H7 (cell line): ENCODE measurements at places on chromosomes 4 and X.

- no peak for DNase-seq
Observed at GRCh38 chrX:48848847-48849246, 13.4 kb upstream of the PCSK1N start.

GRCh38 chrX:57289089-57289488, 2.6 kb downstream of the FAAH2 start:
- no peak for DNase-seq

- no peak for DNase-seq
Observed at GRCh38 chr4:125517831-125518230, 203.1 kb downstream of the FAT4 start.

GRCh38 chrX:143632625-143633410, 3.1 kb downstream of the SLITRK4 start:
- DNase-seq = no peak

DNA sequence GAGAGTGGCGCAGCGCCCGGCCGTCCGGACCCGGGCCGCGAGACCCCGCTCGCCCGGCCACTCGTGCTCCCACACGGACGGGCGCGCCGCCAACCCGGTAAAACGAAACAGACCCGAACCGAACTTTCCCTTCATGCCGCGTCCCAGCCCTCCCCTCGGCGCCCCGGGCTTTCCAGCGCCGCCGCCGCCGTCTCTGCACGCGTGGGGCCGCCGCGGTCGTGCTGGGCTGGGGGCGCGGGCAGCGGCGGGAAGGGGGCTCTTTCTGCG, 222 bp downstream of the SMAD1 start:
- no peak for DNase-seq

- DNase-seq = no peak
Observed at GRCh38 chr4:69832326-69833030, 27.5 kb downstream of the SULT1E1 start.

DNA sequence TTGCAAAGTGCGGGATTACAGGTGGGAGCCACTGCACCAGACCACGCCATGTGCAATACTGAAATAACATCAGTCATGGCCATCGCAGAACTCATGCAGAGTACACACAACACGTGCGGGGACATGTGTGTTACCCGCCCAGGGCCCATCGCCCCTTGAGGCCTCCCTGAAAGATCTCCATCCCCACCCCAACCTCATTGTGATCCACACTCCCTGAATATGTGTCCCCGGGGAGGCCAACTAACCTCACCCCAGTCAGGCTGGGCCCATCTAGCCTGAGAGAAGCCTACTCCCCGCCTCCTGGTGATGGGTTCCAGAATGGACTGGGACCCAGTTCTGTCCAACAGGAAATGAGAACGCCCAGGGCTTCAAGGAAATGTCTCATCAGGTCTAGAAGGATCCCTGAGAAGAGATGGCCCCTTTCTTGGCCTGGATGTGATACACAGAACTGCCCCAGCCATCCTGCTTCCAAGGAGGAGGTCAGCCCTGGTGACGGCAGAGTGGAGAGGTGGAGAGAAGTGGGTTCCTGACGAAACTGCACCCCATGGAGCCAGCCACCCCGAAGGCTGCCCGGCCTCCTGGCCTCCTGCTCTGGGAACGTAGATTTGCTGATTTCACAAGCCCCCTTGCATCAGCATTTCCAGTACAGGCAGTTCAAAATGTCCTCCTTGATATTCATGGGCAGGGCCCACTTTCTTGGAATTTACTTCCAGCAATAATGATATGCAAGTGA, 22.5 kb upstream of the CLDN24 start:
- no peak for DNase-seq

- DNase-seq = no peak
Observed at GRCh38 chr4:54625391-54625790, 32.4 kb upstream of the KIT start.

DNA sequence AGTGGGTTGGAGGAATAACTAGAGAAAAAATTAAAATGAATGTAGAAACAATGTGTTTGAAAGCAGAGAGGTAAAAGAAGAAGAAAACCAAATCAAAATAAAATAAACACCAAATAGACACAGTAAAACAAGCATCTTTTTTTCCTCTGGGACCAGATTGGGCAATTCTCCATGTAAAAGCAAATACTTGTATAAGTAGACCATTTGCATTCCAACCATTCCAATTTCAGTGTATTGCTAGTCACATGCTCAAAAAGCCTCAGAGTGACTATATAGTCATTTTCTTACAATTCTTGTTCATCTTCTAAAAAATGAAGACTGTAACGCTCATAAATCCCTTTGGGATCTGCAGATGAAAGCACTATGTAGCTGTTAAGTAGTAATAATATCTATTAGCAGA, 969.5 kb downstream of the PCDH18 start:
- no peak for DNase-seq

GRCh38 chr4:112327965-112328733, 31.0 kb downstream of the ALPK1 start:
- DNase-seq = peak; percentile 30

DNA sequence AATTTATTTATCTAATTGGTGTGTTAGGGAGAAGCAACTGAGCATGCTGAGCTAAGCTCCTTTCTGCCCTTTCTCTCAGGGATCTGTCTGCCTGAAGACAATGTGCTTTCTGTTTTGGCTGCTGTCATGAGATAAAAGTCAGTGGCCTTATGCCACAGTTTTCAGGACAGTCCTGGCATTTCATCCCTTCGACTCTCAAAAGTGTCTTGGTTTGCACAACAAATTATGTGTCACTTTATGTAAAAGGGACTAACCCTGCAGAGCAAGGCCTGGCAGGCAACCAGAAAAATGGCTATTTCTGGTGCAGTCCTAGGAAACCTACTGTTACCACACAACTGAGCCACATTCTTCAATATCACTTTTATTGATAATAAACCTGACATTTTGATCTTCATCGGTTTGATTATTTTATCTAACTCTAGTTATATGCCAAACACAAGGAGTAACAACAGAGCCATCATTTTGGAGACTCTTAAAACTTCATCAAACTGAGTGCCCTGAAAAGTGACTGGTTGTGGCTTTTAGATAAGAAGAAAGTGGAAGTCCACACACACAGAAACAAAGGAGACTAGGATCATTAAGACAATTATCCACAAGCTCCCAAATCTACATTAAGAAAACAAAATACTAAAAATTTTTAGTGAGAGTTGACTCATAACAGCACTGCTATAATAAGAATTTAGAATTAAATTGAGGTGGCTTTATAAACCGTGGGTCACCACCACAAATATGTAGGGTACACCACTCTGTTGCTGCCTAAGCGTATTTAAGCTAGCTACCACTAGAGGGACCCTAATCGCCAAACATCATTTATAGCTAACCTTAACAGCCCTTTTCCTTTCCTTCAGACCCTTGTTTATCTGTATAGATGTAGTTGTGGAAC, 95.9 kb upstream of the PTPN13 start:
- peak; percentile 51 for DNase-seq

DNA sequence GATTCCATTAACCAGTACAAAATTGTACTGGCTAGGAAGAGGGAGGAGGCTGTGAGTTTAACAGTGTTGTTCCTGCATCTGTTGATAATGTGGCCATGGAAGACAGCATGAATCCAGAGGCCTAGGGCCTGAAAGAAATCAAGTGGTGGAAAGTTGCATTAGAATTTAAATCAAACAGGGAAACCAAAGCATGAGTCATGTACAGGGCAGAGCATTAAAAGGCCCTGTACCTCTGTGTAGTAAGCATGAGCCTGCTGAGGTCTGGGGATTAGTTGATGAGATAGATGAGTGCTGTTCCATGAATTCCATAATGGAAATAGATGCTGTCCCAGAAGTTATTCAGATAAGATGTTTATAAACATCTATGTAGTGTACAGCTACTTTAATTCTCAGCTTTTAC, 58.3 kb downstream of the MID1IP1 start:
- no peak for DNase-seq

DNA sequence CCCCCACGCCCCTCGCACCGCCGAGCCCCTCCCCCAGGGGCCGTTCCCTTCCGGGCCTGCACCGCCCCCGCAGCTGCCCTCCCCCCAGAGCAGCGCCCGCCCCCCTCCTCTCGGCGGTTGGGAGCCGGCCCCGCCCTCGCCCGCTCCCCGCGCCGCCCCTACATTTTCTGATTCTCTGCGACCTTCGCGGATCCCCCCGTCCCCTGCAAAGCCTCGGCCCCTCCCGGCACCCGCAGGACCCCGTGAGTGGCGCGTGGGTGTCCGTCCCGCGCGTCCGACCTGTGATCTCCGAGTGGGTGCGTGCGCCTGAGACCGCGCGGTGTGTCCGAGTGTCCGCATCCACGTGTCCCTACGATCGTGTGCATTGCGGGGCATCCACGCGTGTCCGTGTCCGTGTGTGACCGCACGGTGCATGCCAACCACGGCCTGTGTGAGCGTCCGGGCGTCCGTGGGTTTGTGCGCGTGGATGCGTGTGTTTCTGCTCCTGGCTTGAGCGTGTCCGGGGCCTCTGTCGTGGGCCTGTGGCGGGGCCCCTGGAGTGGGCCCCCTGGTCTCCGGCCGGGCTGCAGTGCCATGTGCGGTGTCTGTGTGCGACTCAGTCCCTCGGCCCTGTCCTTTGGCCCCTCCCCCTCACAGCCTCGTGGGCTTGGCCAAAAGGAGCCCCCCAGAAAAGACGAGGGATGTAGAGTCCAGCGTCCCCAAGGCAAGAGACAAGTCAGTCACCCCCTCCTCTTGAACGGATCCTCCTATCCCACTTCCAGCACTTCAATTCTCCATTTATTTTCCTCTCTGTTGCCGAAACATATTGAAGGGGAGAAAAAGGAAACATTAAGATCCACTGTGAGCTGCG, 8.8 kb upstream of the NKX1-1 start:
- DNase-seq = peak; percentile 96

DNA sequence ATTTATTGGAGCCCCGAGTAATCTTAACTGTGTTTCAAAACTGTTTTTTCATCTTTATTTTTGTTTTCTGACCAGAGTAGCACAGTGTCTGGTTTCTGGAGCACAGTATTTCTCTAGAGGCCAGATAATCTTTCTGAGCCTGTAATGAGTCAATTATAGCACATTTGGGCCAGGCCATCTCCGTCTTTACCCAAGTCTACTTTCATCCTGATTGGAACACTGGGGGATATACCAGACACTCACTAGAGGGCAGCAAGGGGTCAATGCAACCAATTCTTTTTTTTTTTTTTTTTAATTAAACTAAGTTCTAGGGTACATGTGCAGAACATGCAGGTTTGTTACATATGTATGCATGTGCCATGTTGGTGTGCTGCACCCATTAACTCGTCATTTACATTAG, 282.0 kb downstream of the ARHGAP24 start:
- DNase-seq = peak; percentile 10

DNA sequence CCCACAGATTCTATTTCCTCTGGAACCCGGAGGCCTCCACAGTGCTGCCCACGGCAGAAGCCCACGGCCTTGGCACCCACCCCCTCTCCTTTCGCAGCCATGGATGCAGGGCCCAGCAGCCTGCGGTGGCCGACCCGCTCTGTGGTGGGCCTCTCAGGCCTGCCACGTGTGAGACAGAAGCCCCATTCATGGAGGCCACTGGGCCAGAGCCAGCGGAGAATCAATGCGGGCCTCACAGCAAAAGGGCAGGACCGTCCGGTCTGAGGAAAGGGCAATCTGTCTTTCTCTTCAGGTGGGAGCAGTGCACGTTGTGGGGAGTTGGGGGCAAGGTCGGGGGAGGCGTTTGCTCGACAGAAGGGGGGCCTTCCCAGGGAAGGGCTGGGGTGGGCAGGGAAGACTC, 8.4 kb upstream of the HAUS7 start:
- peak; percentile 57 for DNase-seq

DNA sequence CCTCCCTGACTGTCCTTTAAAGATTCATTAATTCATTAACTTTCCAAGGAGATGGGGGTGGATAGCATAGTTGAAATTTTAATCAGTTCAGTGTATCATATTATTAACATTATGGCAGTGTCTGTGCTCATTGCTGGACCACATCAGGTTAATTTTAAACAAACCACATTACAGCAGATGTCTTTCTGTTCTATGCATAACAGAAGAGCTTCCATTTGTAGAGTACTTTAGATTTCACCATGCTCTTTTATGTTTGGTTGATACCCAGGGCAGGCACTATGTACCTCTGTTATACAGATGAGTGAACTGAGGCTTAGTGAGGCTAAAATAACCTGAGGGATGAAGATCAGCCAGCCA, 41.1 kb downstream of the AFF2 start:
- DNase-seq = no peak

GRCh38 chrX:100636321-100636991, at the start of gene TSPAN6:
TSPAN6 (minus strand) TSS chrX:100636806; CDS start chrX:100636694, 112 bp downstream.
- DNase-seq = peak; percentile 76

DNA sequence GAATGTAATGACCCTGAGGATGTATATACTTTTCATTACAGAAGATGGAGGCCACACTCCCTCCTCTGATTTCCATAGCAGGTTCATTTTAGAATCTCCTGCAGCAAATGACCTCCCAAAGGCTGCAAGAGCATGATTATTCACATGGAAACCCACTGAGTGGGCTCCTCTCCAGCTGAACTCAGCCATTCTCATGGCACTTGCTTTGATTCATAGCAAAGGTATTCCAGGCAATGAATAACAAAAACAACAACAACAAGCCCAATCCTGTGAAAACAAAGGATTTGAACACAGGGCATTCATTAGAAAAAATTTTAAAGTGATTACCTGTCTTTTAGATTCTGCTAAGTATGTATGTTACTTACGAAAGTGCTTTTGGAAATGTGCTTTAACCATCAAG, 894.0 kb upstream of the FRG1 start:
- DNase-seq = peak; percentile 42

GRCh38 chrX:14873676-14874049, 442 bp downstream of the MOSPD2 start:
- no peak for DNase-seq

GRCh38 chr4:41179498-41180195, 34.7 kb downstream of the APBB2 start:
- DNase-seq = no peak

- DNase-seq = no peak
Observed at GRCh38 chr4:20297261-20297660, 45.6 kb downstream of the SLIT2 start.

DNA sequence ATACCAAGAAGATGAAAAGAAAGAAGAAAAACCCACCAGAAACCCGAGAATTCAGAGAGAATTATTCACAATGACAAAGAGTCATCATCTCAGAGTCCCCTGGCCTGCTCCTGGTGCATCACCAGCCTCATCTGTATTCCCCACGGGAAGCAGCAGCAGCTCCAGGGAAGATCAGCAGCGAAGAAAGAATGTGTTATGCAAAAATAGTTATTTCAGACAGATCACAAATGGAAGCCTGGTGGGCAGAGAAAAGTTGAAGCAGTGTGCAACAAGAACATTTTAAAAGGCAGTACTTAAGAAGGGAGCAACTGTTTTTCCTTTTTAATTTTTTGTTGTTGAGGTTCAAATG, 189.2 kb downstream of the PPP3CA start:
- no peak for DNase-seq

DNA sequence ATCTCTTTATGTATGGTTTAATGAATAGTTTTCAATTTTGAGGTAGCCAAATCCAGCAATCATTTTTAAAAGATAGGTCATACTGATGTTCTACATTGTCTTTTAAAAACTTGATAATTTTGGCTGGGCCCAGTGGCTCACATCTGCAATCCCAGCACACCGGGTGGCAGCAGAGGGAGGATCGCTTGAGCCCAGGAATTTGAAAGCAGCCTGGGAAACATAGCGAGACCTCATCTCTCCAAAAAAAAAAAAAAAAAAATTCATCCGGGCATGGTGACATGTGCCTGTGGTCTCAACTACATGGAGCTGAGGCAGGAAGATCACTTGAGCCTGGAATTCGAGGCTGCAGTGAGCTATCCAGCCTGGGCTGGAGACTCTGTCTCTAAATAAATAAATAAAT, 419.8 kb downstream of the GALNTL6 start:
- peak; percentile 6 for DNase-seq

GRCh38 chr4:74364652-74365491, at the start of gene EREG:
EREG (plus strand) TSS chr4:74365145; CDS start chr4:74365309, 164 bp downstream.
- peak; percentile 82 for DNase-seq

GRCh38 chrX:84168095-84168494, 19.9 kb downstream of the RPS6KA6 start:
- no peak for DNase-seq

- DNase-seq = peak; percentile 20
Observed at GRCh38 chr4:118270492-118270891, 82.3 kb downstream of the PRSS12 start.
